Naive thymus-derived CD4-positive, alpha-beta T cell (primary cell): ENCODE measurements at places on chromosomes 7 and 10.

DNA sequence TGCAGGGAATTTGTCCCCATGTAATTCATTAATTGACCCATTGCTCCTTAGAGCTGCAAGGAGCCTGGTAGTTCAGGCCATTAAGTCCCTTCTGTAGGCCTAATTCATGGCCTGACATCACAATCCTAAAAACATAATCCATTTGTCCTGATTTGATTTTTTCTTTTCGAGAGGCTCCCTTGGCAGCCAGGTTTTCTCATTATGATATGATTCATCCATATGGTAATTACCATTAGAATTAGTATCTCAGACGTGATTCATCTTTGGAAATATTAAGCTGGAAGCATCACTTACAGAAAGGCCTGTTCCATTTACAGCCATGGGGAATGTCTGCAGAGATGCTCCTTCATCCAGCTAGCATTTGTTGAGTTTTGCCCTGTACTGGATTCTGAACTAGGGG lies 128.5 kb downstream of the PLCE1 start:
- no peak for DNase-seq

DNA sequence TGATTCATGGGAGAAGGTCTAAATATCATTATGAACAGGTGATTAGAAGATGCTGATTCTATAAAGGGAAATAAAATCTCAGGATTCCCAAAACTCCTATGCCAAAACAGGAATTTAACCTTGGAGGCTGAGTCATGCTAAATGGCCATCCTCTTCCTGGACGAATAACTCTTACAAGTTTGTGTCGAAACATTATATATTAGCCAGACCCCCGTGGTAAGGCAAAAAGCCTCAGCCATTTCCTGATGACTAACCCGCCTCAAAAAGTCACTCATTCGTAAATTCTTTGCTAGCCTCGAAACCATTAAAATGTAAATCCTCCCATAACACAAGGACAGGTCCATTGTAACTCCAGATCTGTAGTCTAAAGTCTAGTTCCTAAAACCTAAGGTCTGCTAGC lies 32.0 kb downstream of the CUL2 start:
- no peak for DNase-seq

GRCh38 chr7:100791881-100792666 lies 35.2 kb downstream of the EPHB4 start:
- no peak for DNase-seq

- no peak for DNase-seq
Observed at GRCh38 chr7:33905389-33906032, at the start of gene BMPER. Gene BMPER (plus strand): TSS chr7:33905539. CDS start chr7:33905614, 75 bp downstream.

DNA sequence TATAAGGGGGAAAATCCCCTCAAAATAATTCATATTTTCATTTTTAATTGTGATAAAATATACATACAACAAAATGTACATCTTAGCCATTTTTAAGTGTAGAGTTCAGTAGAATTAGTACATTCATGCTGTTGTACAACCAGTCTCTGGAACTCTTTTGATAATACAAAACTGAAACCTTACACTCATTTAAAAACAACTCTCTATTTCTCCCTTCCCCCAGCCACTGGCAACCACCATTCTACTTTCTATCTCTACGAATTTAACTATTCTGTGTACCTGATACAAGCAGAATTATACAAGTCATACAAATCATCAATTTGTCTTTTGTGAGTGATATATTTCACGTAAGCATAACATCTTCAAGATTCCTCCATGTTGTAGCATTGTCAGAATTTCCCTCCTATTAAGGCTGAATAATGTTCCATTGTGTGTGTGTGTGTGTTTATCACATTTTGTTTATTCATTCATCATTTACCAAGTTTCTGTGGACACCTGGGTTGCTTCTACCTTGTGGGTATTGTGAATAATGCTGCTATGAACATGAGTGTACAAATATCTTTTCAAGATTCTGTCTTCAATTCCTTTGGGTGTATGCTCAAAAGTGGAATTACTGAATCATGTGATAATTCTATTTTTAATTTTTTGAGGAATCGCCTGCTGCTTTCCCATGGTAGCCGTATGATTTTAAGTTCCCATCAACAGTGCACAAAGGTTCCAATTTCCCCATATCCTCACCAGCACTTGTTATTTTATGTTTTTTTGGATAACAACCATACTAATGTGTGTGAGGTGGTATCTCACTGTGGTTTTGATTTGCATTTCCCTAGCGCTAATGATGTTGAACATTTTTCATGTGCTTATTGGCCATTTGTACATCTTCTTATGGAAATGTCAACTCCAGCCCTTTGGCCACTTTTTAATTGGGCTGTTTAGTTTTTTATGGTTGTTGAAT lies 4.7 kb upstream of the EBLN1 start:
- DNase-seq = no peak

DNA sequence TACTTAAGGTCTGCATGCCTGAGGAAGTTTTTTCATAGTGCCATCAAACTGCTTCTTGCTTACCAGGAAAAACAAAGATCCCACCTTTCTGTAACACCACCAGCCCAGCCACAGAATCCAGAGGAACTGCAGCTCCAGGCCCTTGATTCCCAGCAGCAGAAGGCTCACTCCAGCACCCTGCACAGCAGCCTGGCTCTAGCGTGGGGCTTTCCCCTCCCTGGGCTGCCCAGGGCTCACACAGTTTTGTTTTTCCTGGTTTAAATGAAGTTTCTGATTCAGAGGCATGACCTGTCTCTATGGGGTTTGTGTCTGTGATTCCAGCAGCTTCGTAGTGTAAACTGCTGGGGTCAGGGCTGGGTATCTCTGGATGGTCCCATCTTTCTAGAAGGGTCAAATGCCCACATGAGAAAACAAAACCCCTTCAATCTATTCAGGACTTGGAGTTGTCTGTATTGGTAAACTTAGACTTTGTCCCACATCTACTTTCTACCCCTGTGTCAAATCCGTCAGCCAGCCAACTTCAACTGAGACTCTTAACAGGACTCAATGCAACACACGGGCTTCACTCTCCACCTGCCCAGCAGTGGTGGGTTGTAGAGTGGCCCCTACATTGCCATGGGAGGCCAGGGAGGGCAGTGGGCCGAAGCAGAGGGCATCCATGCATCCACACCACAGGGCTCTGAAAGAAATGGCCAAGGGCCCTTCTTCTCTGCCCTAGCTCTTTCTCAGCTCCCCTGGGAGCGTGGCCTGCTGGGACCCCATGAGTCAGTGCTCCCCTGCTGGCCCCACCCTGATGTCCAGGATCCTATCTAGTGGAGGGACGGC lies 73.6 kb downstream of the ATXN7L1 start:
- DNase-seq = no peak

DNA sequence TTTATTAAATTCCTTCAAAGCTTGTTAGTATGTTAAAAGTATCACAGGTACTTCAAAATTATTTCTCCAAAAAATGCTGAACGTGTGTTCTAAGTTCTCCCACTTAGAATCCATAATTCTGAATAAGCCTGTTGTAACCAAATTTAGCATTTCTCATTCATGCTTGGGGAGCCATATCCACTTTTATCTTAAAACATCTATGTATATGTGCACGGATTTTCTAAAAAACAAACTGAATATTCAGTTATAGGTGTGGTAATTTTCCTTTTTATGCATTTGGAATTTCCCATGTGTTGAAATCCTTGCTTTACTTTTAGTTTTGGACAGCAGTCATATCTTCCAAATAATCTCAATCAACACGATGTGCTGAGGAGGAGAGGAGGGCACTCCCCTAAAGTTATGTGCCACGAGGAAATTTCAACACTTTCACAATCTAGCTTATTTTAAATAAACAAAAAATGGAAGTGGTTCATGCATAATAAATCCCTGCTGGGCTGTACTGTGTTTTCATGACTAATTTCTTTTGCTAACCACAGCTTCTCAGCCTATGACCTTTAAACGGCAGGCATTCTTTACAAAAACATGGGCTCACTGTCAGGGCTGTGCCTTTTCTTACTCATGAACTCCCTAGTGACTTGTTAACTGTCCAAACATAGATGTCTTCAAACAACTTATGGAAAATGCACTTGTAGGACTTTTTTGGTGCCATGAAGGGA lies 380.3 kb upstream of the SEMA3C start:
- no peak for DNase-seq

- DNase-seq = no peak
Observed at GRCh38 chr10:571166-571565, 118.3 kb downstream of the DIP2C start.

DNA sequence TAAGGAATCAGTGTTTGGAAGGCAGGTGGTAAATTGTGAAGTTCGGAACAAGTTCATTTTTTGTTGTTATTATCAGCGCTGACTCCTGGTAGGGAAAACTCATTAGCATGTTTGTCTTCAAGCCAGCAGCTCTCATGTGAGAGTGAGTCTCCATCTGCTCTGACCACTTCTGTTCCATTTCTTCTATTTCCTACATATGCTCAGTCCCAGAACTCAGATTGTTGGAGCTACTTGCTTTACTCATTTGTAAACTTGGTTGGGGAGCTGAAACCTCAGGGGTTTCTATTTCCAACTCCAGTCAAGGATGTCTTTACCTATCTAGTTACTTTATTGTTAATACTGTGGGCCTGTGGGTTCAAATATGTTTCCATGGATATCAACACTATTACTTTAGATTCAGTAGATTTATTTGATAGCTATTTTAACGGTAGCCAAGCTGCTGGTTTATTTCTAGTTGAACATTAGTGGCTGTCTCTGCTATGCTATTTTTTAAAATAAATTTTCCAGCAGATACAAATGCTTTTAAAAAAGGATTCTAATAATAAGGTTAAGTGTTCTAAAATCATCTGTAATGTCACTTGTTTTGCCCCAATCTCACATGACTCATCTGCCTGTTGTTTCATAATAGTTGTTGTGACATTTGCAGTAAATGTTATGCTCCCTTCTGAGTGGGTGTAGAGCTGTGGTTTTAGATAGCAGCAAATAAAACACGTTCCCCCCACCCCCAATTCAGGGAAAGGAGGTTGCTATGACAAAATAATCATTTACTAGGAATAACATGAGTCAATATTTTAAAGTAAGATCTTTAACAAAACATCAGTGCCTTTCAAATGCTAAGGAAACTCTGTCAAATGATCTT lies 143.3 kb downstream of the HDAC9 start:
- no peak for DNase-seq
